Kidney capillary endothelial cell (primary cell): ENCODE measurements at places on chromosomes 11 and 22.

- DNase-seq = no peak
Measured at GRCh38 chr11:66017321-66017720, 5.5 kb downstream of the CST6 start.

GRCh38 chr22:29231971-29232959, 26.6 kb downstream of the EMID1 start:
- DNase-seq = peak; percentile 48

GRCh38 chr11:19922689-19923035, 210.0 kb downstream of the NAV2 start:
- DNase-seq = no peak

DNA sequence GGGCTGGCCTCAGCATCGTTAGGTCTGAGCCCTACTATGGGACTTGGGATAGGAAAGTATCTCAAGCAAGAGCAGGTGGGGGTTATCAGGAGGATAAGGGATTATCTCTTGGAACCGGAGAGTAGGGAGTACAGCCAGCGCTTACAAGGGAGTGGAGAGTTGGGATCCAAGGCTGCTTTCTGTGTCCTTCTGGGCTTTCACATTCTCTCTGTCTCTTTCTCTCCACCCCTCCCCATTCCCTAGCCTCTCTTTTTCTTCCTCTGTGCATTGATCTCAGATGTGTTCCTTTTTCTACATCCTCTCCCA, 170.2 kb downstream of the BUD13 start:
- no peak for DNase-seq

GRCh38 chr11:120398132-120398531, 61.9 kb downstream of the ARHGEF12 start:
- DNase-seq = no peak

DNA sequence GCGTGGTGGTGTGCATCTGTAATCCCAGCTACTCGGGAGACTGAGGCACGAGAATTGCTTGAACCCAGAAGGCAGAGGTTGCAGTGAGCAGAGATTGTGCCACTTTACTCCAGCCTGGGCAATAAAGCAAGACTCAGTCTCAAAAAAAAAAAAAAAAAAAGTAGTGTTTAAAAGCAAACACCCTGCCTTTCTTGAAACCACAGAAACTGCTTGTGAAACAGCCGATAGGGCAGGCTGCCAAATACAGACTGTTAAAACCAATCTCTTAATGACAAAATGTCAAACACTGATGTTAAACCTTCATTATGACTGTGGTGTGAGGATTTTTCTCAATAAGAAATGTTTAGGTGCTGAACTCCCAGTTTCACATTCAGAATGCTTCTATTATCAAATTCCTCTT, 27.3 kb downstream of the MARK2 start:
- no peak for DNase-seq

DNA sequence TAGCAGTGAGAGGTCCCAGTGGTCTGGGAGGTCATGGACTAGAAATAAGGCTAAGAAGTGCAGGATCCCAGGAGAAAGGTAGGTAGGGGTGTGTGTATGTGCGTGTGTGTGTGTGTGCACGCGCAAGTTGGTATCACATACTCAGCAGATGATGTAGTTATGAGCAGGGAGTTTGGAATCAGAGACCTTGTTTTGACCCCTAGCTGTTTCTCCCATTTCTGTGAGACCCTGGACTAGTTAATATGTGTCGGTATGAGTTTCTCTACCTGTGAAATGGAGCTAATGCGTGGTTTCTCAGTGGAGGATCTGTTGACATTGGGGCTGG, 1.3 kb downstream of the SERPING1 start:
- no peak for DNase-seq

DNA sequence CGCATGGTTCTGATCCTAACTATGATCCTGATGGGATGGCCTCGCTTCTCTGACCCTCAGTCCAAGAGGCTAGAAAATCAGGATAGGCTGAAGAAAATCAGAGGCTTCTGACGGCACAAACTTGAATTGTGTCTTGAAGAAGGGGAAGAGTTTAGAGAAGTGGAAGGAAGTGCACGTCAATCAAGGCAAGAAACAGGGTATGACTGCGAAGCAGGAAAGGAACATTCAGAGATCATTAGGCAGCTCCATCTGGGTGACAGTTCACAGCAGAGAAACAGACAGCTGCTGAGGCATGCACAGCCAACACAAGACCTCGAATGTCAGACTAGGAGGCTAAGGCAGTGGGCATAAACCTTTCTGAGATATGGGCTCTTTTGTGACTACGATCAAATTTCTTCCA, 29.3 kb downstream of the CLPB start:
- DNase-seq = no peak

- DNase-seq = no peak
Measured at GRCh38 chr11:11946878-11947277, 61.5 kb downstream of the DKK3 start.

DNA sequence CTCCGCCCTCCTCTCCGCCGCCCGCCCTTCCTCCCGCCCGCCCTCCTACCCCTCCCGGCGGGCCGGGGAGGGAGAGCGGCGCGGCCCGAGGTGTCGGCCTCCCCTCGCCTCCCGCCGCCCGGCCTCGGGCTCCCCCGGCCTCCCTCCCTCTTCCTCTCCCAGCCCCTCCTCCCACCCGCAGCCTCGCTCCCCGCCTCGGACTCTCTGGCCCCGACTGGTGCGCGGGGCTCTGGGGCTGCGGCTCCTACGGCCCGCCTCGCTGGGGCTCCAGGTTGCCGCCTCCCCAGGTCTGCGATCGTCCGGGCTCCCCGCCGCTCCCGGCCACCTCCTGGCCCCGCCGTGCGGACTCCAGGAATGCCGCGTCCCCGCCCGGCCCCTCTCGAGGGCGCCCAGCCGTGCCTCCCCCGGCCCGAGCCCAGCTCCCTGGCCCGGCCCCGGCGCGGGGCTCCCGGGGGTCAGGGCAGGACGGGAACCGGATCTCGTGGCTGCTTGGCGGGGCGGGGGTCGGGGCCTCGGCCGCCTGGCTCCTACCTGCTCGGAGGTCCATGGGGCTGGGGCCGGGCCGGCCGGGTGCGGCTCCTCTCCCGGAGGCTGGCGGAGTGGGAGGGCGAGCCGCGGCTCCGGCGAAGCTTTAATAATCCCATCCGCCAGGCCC, at the start of gene CLCF1:
Gene CLCF1, minus strand, starts transcription at position 606 of the 655 bp plus-strand sequence. Its CDS starts 59 bp downstream, at position 547.
- DNase-seq = no peak

DNA sequence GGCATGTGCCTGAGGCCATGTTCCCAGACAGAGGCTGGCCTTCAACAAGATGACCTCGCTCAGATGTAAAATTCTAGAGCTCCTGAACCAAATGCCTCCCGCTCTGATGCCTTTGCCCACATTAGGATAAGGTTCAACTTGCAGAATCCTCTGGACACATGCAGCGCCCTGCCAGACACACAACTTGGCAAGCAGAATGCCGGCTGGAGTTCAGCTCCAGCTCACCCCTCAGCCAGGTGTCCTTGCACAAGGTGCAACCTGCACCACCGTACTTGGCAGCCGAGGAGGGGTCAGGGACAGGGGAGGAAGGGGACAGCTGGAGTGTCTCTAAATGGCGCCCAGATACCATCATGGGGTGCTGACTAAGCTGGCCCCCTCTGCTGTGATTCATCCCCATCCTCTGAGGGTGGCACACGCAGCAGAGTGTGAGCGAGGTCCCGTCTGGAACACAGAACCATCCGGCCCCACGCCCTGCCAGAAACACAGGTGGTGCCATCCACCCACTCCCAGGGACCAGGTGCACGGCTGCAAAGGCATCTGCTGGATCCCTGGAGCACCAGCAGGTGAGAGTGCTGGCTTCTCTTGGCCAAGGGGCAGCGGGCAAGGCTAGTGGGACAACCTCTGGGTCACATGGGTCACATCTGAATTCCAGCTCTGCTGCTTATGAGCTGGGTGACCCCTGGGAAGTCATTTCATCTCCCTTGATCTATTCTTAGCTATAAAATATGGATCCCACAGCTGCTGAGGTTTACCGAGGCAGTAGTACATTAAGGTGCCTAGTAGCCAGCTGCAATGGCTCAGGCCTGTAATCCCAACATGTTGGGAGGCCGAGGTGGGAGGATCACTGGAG, 12.8 kb downstream of the ZMAT5 start:
- DNase-seq = no peak

DNA sequence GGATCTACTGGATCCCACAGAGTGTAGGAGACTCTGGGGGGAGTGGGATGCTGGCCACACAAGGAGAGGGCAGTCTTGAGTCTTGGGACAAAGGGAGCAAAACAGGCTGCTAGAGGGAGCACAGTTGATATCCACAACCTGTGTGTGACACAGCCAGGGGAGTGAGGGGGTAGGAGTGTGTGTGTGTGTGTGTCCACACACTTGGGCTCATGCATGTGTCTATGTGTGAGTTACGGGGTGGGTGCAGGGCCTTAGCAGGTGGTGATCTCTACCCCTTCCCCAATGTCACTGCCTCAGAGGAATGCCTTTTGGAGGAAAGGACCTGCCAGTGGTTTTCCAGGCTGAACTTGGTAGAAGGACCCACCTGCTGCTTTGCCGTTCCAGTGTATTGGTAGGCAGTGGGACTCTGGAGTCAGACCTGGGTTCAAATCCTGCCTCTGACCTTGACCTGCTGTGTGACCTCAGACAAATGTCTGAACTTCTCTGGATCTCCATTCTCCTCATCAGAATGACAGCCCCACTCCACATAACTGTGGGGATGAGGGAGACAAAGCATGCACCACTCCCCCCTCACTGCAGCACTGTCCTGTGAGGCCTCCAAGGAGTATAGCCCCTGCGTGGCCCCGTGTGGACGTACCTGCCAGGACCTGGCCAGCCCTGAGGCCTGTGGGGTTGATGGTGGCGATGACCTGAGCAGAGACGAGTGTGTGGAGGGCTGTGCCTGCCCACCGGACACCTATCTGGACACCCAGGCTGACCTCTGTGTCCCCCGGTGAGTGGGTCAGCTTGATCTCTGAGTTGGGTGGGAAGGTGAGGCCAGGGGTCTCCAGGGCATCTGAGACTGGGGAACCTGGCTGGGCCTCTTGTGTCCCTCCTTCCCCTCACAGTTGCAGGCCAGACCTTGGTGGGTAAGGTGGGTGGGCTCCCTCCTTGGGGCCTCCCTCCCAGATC, 27.4 kb downstream of the OTOG start:
- DNase-seq = no peak

- DNase-seq = no peak
Measured at GRCh38 chr11:45365961-45366618, 79.9 kb upstream of the SYT13 start.

GRCh38 chr11:93770160-93770559, 13.9 kb upstream of the MED17 start:
- no peak for DNase-seq

DNA sequence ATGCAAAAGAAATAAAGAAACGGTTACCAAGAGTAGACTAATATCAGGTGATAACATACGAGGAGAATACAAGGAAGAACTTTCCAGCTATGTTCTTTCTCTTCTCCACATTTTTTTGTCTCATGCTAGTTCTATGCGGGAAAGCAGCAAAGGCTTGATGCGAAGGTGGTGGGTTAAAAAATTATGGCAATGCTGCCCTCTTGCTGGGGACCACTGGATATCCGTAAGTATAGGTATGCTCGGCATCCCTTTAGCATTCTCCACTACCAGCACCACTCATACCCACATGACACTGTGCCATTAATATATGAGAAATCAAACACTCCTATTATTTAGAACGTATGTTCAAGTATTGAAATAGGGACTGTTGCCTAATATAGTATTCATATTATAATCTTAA, 776.4 kb downstream of the LRRC4C start:
- no peak for DNase-seq

- no peak for DNase-seq
Measured at GRCh38 chr11:788953-789940, 643 bp downstream of the CEND1 start.

GRCh38 chr11:59810911-59811259, 307 bp upstream of the MRPL16 start:
- DNase-seq = no peak

- no peak for DNase-seq
Measured at GRCh38 chr22:49647627-49648026, 180.0 kb downstream of the BRD1 start.

DNA sequence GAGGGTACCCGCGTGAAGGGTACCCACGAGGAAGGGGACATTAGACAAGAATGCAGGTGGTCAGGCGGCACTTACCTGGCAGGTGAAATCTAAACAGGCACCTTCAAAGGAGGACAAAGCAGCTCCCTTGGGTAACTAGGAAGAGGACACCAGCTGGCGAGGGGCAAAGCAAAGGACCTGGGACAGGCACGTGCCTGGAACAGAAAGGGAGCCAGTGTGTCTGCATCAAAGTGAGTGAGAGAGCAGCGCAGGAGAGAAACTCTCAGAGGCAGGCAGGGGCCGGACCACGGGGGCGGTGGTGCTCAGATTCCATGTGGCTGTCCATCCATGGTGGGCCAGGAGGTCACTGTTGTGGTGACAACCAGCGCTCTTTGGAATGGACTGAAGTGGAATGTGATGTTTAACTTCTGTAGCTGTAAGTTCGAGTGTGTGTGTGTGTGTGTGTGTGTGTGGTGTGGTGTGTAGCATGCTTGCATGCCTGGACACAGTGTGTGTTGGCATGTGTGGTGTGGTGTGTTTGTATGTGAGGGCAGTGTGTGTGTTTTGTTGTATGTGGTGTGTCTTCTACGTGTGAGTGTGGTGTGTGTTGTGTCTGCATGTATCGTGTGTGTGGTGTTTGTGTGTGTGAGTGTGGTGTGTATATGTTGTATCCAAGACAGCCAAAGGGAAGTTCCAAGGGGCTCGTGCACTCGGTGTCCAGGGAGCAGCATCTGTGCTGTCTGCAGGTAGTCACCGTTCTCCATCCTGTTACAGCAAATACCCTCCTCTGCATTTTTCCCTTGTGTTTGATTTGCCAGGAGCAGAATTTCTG, 86.4 kb downstream of the CDKN1C start:
- no peak for DNase-seq

GRCh38 chr11:130070846-130071200, 1.1 kb downstream of the APLP2 start:
- DNase-seq = no peak

DNA sequence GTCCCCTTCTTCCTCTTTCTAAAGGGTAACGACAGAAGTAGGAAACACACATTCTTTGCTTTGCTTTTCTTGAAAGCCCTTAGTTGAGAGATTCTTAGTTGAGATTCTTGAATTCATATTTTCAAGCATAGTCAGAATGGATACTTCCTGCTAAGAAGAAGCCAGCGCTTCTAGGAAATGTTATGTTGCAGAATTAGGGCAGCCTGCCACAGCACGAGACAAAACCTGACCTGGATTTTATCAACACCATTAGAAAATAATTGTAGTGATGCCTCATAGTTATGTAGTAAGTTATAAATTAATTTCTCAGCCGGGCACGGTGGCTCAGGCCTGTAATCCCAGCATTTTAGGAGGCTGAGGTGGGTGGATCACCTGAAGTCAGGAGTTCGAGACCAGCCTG, 37.9 kb upstream of the NUP160 start:
- no peak for DNase-seq
